GM12892 (cell line): ENCODE measurements at places on chromosomes 2 and 18.

DNA sequence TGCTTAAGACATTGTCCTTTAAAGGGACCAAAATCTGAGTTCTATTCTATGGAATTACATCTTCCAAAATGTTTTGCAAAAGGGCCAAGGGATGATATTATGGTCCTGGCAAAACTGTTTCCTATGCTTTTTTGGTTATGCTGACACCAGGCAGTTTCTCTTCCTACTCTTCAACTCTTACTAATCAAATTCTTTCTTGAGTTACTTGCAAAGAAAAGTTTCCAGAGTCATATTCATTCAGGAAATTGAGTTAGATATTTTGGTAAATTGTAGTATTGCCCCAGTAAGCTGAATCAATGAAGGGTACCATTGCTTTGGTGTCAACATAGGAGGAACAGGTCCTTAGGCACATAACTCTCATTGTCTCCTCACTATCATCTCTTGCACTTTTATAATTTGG is 118.8 kb downstream of the DPP4 start:
- no peak for DNase-seq

GRCh38 chr2:174027956-174028355 is 62.8 kb upstream of the SP3 start:
- no peak for DNase-seq

DNA sequence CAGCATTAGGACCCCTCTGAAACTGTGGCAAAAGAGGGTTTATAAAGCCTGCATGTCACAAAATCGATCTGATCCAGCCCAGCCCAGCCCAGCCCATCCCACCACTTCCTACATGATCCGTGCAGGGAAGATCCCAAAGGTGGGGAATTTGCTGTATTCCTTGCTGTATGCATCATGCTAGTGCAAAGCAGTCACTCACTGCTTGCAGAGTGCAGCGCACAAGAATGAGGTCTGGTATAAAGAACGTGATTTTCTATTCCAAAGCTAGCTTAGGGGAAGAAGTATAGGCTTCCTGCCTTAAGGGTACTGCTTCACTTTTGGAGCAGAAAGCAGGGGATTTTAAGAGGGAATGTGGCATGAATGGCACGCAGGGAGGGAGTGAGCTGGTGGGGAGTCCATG is 18.9 kb upstream of the SERPINB11 start:
- no peak for DNase-seq

- DNase-seq = no peak
These were observed 20.2 kb upstream of the ERMN start for GRCh38 chr2:157345647-157346389.

DNA sequence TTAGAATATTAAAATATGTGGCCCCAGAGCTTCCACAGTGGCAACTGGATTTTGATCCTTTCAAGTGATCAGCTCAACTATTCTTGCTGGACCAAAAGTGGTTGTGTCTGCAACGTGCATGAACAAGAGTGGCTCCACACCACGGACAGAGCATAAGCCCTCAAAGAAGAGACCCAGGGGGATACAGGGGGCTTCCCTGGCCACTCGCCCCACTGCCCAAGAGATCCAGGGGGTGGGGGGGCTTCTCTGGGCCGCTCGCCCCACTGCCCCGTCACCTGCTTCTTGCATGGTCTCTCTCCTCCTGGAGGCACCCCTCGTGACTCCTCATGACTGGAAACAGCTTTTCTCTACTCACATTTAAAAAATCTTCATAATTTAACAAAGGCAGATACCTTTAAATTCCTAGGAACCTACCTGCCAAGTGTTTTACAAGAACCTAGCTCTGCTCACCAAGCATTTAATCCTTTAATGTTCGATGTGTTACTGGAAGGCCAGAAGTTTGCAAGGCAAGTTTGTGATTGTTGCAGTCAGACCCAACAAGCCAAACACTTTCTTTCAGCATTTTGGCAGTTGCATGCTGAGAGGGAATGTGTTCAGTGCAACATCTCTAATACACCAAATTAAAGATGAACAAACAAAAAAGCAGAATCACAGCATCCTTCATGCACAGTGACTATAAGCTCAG is 174.3 kb downstream of the BCL2 start:
- DNase-seq = no peak

GRCh38 chr2:159562248-159562647 is 54.1 kb downstream of the BAZ2B start:
- no peak for DNase-seq

GRCh38 chr18:74773171-74773624 is 175.5 kb downstream of the ZNF407 start:
- DNase-seq = no peak

- no peak for DNase-seq
These were observed 151.8 kb downstream of the IRS1 start for GRCh38 chr2:226647621-226648518.

GRCh38 chr2:33214436-33214835 is 262.0 kb upstream of the RASGRP3 start:
- DNase-seq = no peak

- no peak for DNase-seq
These were observed 78.3 kb downstream of the RTP5 start for GRCh38 chr2:241947876-241948275.

DNA sequence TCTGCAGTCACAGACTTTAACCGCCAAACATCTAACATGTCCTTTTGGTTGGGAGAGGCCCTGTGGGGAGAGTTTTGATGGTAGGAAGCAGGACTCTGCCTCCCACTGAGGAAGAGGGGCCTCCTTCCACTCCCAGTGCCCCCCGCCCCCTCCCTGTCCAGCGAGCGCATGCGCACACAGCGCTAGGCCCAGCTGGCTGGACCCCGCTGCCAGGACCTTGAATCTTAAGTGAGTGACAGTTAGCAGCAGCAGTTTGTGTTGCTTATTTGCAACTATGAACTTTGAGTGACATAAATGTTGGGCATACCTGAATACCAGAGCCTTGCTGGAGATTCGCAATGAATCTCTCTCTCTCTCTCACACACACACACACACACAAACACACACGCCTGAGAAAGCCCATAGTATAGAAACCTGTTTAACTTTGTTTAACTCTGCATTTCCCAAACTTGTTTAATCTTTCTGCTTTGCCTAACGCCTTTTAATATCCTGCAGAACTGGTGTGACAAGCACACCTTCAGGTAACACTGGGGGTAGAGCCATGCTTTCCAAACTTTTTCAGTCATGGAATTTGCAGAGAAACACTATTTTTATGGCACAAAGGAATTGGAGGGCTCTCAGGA is 134.6 kb upstream of the SMAD2 start:
- DNase-seq = no peak

- DNase-seq = no peak
These were observed 75.4 kb downstream of the EPC2 start for GRCh38 chr2:148719941-148720436.

DNA sequence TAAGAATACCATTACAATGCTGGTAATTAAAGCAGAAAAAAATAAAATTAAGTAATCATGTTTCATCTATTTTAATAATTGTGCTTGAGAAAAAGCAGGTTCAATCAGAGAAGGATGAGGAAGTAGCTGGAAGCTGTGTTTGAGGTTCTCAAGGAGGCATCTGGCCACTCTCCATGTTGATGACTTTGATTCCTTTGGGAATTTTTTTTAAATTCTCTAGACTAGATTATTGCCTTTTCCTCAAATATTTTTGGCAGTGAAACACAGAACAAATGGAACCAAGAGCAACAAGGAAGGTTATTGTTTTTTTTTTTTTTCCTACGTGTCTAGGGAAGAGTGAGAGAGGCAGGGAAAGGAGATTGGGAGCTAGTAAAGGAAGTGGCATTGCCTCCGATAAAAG is 99.9 kb upstream of the NRP2 start:
- DNase-seq = no peak

GRCh38 chr18:39462436-39462835 is 1896.8 kb upstream of the CELF4 start:
- no peak for DNase-seq
